ENCODE measurements at places on chromosomes 6 and 20.

DNA sequence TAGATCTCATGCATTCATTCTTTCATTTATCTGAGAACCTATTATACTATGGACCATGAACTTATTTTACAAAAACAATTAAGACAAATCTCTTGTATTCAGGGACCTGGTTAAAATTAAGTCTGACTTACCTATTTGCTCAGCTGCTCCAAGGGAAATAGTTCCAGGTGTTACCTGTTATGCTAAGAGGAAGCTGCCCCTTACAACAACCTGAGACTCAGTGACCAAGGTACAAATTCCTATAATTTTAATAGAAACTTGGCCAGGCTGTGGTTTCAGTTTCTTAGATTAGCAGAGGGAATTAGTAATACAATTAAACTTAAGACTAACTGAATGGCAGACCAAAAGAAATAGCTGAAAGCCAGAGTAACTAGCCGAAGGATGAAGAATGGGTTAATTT lies 48.2 kb upstream of the GMPR start:
- DNase-seq, result no peak

- DNase-seq, result no peak
Observed at GRCh38 chr6:150088481-150089154, 19.7 kb upstream of the ULBP3 start.

DNA sequence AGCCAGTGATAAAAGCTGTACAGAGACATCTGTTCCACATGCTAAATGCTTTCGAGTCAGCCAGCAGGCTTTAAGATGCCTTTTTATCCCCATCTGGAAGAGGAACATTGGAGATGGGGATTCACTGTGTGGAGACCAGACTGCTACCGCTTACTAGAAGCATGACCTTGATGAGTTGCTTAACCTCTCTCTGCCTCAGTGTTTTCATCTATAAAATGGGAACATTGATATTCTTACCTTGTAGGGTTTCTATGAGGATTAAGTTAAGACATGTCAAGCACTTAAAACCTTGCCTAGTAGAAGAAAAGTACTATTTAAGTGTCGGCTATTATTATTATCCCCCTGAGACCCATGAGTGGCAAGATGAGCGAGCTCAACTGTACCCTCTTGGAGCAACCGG lies 165.3 kb upstream of the SNX9 start:
- no peak for DNase-seq

GRCh38 chr6:54255886-54256285 lies 52.4 kb upstream of the TINAG start:
- DNase-seq, result no peak

All from effector memory CD4-positive, alpha-beta T cell (primary cell).